Temporal lobe (tissue), 4 donors: ENCODE measurements at places on chromosomes 3 and 15. TPM values are rescaled to one million over a fixed set of nuclear protein-coding genes. Genes with fewer than 3 reads are reported as not detected.

DPPA2 gene
- not detected for total RNA-seq

PLSCR2 gene
- not detected for total RNA-seq

CADM2 gene
- 63.7 TPM for total RNA-seq

RARB gene
- 8.1 TPM for total RNA-seq

POPDC2 gene
- total RNA-seq: 1.5 TPM

CFAP20DC gene
- total RNA-seq: 1.2 TPM
